ENCODE measurements at places on chromosomes 2 and 18.

DNA sequence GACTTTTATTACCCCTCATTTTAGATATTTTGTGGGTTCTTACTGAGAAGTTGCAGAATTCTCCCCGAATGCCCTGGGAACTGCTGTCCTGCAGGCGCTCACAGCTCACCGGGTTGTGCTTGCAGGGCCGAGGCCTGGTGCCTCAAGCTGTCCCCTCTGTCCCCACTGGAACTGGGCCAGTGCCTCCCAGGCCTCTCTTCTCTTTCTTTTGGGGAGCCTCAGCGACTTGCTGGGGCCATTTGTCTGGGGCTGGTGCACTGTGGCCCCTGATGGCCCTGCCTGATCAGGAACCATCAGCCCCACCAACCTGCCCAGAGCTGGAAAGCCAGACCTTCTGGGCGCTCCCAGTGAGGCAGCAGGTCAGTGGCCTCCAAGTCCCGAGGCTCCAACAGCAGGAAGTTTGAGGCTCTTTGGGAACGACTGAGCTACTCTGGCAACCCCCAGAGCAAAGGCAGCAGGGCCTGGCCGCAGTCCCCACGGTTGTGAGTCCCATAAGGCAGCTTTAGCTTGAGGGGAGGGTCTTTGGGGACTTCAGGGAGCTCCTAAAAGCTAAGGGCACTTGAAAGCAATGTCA, 14.7 kb upstream of the NEU4 start:
- no peak for DNase-seq

- DNase-seq: no peak
Measured at GRCh38 chr2:132621131-132621875, 48.7 kb downstream of the LYPD1 start.

GRCh38 chr2:54456612-54457322, 640 bp downstream of the SPTBN1 start:
- DNase-seq: no peak

- no peak for DNase-seq
Measured at GRCh38 chr2:172108587-172108930, 5.9 kb upstream of the DLX2 start.

DNA sequence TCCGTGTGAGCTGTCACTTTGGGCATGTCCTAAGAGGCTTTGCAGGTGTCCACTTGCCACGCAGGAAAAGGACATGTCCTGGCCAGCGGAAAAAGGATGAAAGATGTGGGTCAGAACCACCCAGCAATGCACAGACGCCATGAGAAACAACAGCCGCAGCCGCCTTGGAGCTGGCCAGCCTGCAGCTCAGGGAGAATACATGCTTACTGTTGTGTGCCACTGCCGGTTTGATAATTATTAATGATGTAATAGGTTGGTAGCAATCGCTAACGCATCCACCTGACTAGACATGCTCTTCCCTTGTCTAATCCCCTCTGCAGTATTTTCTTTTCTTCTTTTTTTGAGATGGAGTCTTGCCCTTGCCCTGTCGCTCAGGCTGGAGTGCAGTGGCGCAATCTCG, 221.7 kb downstream of the HAUS1 start:
- DNase-seq: no peak

DNA sequence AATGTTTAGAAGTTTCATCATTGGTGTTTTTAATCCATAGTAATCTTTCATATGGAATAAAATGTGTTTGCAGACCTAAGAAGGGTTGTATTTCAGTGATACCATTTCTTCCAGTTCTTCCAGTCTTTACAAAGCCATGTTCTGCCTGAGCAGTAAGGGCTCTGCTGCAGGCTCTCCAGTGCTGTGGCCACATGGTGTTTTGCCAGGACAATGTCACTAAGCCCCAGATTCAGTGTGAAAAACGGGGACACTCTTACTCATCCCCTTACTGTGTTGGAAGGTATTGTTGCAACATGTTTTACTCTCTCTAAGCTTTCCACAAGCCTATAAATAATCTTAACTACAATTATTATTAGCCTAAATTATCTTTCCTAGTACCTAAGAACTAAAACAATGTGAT, 481.4 kb upstream of the CDH7 start:
- DNase-seq: no peak

DNA sequence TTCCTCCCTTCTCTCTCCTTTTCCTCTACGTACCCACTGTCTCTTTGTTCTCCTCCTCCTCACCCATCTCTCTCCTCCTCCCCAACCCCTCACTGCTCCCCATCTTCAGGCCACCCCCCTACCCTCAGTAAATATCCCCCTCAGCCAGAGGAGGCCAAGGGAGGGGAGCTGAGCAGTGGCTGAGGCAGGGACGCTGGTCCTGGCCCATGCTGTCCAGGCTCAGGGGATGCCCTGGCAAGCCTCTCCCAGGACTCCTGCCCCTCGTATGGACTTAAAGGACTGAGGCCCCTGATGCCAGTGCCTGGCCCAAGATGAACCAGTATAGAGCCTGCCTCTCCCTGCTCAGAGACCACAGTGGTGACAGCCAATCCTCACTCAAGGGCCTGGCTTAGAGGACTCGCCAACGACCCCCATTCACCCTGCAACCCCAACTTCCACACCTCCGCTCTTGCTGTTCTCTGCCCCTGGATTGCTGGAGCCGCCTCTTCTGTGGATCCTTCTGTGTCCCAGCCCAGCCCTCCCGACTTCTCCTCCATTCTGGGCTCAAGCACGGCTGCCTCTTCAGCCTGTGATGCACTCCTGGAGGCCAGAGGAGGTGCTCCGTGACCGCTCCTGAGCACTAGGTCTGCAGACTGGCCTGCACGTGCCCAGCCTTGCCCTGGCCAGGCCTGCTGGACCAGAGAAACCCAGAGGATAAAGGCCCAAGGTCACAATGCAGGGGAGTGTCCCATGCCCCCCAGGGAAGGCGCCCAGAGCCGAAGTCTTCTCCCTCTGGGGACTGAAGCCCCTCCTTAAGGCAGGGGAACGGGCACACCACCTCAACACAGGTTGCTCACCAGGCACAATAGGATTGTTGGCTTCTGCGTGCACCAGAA, 9.5 kb upstream of the DUSP2 start:
- no peak for DNase-seq

DNA sequence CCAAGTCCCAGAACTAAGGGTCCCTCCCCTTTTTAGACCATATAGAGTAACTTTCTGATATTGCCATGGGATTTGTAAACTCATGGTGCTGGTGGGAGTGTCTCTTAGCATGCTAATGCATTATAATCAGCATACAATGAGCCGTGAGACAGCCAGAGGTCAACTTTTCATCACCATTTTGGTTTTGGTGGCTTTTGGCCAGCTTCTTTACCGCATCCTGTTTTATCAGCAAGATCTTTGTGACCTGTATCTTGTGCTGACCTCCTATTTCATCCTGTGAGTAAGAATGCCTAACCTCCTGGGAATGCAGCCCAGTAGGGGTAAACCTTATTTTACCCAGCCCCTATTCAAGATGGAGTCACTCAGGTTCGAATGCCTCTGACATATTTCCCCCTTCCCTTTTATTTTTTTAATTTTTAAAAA, 148.2 kb downstream of the PHLPP1 start:
- DNase-seq: no peak

GRCh38 chr2:219210886-219211362, 4.3 kb downstream of the ZFAND2B start:
- DNase-seq: no peak

DNA sequence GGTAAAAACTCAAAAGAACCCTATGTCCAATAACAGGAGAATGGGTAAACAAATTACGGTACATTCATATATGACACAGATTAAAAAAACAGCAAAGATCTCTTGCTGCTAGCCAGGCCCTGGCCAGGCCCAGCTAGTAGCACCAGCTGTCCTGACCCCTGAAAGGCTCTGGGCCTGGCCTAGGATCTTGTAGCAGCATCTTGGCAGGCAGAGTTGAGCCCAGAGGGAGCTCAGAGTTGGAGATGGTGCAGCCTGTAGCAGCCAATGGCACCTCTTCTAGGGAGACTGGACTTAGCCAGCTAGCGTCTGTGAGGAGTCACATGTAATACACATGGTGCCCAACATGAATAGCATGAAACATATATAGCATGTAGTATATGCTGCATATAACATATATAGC, 69.1 kb downstream of the HS6ST1 start:
- DNase-seq: no peak

- no peak for DNase-seq
Measured at GRCh38 chr2:2324119-2324518, 7.0 kb downstream of the MYT1L start.

GRCh38 chr2:68253219-68254068, 1.1 kb upstream of the PPP3R1 start:
- DNase-seq: no peak

DNA sequence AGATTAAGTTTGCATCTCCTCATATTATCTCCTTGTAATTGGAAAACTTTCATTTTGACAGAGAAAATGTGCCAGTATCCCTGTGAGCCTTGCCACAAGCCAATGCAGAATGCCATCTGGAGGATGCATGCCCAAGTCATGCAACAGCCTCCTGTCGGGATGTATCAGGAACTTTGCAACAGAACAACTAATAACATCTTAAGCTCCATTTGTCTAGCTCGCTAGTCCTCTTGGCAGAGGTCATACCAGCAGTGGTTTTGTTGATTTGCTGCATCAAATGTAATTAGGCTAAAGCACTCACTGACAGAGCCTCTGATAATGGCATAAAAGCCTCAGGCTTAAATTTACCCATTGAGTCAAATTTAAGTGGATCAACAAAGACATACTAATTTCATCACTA, 125.8 kb downstream of the UBE2E3 start:
- no peak for DNase-seq

DNA sequence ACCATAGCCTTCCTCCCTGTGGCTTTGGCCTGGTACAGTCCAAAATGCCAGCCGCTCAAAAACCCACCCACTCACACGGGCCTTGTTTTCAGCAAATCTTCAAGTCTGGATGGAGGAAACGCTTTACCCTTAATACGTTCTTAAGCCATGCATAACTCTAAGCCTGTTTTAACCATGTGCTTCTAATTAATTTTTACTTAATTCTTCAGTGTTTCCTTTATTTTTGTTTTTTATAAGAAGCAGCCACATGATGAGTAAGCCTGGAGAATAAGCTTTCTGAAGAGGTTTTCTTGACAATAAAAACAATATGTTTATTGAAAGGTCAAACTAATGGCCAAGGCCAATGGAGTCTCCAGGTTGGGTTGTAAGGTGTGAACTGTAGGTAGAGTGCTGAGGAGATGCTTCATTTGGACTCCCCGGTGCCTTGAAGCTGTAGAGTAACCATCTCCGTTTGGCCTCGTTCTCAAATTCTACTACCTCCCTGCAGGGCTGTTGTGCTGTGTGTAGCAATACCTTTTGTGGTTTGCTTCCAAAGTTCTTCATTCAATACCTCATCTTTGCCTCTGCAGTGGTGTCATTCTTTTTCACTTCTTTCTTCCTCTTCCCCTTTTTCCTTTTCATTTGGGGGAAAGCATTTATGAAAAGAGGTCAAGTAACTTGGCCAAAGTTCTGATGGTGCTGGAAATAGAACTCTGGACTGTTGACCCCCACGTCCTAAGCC, 113.7 kb downstream of the PRKCE start:
- DNase-seq: no peak

GRCh38 chr18:75128911-75129716, 79.8 kb downstream of the PTGR3 start:
- no peak for DNase-seq

DNA sequence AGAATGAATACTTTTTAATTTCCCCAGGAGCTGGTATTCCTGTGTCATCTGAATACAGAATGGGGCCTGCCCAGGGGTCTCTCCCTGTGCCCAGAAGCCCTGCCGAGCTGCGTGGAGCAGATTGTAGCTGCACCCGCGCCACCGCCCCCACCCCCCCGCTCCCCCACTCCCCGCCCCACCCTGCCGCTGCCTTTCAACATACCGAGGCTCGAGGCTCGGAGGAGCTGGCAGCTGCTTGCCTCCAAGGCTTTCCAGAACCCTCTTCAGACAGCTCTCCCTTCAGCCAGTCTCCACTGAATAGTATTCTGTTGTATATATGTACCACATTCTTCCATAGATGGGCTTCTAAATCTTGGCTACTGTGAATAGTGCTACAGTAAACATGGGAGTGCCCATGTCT, 150.7 kb downstream of the TSN start:
- DNase-seq: no peak

GRCh38 chr2:123073956-123074355, 951.1 kb upstream of the CNTNAP5 start:
- DNase-seq: no peak

- DNase-seq: no peak
Measured at GRCh38 chr2:229640636-229641035, 73.7 kb downstream of the DNER start.

- no peak for DNase-seq
Measured at GRCh38 chr2:210713122-210713521, 156.7 kb downstream of the CPS1 start.

- DNase-seq: no peak
Measured at GRCh38 chr18:36798738-36799473, 29.9 kb downstream of the TPGS2 start.

DNA sequence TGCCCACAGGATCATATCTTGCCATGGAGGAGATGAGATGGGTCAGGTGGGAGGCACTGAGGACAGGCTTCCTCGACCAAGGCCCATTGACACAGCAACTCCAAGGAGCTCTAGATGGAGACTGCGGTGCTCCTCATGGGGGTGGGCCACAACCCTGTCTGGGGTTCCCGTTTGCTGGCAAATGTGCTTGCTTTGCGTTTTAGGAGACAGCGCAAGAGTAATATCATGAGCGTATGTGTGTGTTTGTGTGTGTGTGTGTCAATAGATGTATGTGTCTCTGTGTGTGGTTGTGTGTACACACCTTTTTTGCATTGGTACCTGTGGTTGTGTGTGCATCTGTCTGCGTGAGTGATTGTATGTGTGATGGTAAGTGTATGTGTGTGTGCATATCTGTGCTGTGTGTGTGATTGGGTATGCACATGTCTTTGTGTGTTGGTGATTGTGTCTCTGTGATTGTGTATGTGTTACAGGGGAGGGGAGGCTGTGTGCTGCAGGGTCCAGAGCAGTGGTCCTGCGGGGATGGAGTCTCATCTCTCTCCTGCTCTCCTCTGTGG, 4.4 kb downstream of the FBLN7 start:
- DNase-seq: no peak

- DNase-seq: no peak
Measured at GRCh38 chr2:46148369-46148736, 148.9 kb upstream of the EPAS1 start.

- no peak for DNase-seq
Measured at GRCh38 chr2:126275098-126275497, 380.9 kb upstream of the GYPC start.

DNA sequence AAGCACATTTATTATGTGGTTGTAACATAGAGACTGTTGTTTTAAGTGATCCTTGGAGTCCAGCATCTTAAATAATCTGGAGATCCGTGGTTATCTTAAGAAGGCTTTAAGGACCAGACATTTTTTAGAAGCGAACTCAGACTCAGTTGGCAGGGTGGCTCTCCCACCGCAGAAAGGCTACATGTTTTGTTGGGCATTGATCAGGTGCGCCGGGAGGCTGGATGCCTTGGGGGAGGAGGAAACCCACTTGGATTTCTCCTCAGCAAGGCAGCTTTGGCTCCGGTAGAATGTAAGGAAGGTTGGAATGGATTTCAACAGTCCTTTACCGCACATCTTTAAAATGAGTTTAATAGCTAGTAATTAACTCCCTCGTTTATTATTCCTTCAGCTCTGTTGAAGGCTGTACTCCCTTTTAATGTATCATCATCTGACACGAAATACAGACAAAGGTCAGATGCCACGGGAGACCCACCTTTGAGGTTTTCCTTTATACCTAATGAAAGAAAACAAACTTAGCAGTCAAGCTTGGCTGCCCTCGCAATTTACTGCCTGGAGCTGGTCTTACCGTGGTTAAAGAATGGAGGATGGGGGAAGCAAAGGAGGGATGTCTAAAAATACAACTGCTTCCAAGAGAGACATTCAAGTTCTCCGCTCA, 1.2 kb downstream of the TMEM200C start:
- no peak for DNase-seq
